ENCODE measurements at places on chromosomes 5 and 9.

DNA sequence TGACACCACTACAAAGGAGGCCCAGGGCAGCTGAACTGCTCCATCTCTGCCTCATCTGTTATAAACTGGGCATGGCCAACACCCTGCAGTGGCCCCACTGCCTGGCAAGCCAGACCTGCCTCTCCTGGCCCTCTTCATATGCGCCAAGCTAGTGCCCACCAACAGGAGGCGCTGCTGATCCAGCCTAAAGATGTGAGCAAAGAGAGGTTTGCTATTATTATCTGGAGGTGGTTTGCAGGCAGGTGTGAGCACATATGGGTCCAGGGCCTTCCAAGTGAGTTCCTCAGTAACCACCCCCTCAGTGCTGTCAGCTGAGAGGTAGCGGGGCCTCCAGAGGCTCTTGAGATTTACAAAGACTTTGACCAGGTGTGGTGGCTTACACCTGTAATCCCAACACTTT, 232.2 kb downstream of the SYK start:
- peak; percentile 66 for DNase-seq

- peak; percentile 6 for DNase-seq
Observed at GRCh38 chr5:31639481-31640411, 815 bp downstream of the PDZD2 start.

- no peak for DNase-seq
Observed at GRCh38 chr5:58940446-58940845, 357.6 kb downstream of the RAB3C start.

DNA sequence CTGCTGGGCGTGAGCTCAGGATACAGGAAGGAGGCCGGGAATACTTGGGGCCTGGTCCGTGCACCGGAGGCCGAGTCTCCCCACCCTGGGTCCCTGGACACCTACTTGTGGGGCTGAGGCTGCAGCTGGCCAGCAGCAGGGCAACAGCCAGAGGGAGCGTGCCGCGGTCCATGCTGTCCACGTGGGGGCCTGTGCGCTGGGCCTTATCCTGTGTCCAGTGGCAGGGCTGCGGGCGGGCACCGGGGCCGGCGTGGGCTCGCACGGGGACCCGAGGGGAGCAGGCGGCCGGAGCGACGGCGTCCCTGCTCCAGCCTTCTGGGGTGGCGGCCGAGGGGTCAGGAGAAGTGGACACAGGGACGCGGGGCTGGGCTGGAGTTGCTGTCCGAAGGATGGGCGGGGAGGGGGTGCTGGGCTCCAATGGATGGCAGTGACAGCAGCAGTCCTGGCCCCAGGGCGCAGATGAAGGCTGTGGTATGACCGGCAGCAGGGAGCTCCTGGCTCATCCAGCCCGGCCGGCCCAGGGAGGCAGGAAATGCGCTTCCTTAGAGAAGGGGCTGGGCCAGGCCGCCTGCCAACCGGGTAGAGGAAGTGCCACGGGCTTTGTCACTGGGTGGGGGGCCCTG, at the start of gene ENG:
Gene ENG, minus strand, starts transcription at position 475 of the 623 bp plus-strand sequence. Its CDS starts 303 bp downstream, at position 172.
- DNase-seq, result no peak

Measured in activated T-cell treated with anti-CD3 and anti-CD28 coated beads, Interleukin-2, amount 50 U/mL, for 4 hours (primary cell).